Neural progenitor cell (in vitro differentiated cells): ENCODE measurements at places on chromosomes 12 and 14. TPM values are rescaled to one million over a fixed set of nuclear protein-coding genes. Genes with fewer than 3 reads are reported as not detected.

DNA sequence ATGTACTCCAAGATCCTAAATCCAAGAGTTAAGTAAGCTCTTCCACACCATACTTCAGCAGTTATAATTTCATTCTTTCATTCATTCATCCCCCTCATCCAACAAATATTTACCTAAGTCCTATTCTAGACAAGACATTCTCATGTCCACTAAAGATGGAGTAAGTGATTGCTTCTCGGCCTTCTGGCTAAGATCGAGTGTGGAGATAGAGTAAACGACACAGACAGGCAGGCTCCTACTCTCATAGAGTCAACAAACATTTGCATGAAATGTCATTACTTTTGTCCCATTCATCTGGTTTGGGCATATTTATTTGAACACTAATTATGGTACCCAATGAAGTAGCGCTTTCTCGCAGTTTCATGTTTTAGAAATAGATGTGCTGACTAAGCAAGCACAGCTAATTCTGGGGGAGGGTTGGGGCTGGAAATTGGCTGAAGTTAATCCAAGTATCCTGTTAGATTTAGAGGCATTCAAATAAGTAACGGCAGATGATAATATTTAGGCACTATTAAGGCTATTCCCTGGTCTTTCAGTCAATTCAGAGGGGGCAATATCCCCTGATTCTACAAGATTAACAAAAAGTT is 176.5 kb downstream of the CEP128 start:
- DNase-seq, result no peak

DNA sequence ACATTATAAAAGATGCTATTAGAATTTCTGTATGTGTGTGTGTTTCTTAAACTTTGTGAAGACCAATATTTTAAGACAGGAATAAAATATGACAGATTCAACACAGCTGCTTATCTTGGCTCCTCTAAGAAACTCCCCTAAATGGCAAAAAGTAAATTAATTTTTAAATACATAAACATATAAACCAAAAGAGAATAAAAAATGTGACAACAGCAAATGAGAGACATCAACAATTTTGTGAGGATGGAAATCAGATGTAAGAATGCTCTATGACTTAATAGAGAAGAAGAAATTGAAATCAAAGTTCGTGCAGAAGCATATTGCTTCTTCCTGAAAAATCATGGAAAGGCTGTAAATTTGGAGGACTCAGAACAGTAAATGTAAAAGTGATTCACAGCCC is 1083.8 kb downstream of the FLRT2 start:
- no peak for DNase-seq

Gene DHRS4L2
- total RNA-seq, result 3.6 and 7.4 TPM in 2 replicates

- no peak for DNase-seq
These were observed 73.2 kb downstream of the TTC6 start for GRCh38 chr14:37668646-37669045.

- DNase-seq, result no peak
These were observed 10.8 kb upstream of the MDM1 start for GRCh38 chr12:68342966-68343365.

DNA sequence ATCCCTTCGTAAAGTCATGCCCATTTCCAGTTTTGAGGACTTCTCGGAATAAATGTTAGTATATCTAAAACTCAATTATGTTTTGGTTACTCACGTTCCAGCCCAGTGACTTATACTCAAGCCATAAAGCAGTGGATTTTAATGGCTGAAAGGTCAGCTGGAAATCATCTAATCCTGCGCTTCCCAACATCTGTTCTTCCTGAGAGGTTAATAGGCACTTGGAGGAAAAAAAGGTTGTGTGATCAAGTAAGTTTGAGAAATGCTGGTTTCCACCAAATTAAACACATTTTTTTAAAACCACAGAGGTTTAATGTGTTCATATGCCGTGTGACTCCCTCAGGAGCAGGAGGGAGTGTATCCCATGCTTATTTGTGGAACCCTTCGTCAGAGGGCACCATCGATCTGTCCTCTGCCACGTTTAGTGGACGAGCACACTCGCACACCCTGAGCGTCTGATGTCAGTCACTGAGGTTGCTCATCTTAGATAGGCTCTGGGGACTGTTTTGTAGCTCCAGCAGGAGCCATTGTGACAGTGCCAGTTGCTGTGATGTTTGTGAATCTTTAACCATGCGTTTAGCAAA is 41.4 kb downstream of the FBXL14 start:
- DNase-seq, result no peak

DNA sequence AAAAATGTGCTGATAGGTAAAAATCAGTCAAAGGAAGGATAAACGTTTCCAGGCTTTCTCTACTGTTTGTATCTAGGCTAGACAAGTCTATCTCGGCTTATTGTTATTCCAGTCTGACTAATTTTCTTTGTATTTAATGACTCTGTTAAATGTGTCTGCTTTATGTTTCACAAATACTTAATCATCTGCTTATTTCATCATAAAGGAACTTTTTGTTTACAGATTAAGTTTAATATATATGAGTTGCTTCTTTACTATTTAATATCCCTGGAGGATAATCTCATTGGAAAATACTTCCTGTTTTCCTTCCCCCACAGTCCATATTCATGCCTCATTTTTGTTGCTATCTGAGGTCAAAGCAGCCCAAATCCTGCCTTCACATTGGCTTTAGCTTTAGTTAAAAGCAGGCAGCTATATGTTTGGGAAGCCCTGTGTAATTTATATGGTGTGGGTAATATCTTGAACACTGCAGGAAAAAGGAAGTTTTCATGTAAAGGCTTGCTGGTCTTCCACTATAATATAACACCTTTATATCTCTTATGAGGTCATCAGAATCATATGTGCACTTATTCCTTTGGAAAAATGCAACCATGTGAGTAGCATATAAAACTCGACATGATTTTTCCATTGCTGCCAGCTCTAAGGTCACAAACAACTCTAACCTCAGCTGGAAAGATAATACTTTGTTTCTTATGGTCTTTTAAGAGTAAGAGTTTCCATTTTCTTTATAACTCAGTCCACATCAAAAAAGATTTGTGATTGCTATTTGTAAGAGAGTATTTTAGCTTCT is 76.8 kb downstream of the ALX1 start:
- no peak for DNase-seq

- no peak for DNase-seq
These were observed 15.5 kb upstream of the COL2A1 start for GRCh38 chr12:48019639-48020265.

DNA sequence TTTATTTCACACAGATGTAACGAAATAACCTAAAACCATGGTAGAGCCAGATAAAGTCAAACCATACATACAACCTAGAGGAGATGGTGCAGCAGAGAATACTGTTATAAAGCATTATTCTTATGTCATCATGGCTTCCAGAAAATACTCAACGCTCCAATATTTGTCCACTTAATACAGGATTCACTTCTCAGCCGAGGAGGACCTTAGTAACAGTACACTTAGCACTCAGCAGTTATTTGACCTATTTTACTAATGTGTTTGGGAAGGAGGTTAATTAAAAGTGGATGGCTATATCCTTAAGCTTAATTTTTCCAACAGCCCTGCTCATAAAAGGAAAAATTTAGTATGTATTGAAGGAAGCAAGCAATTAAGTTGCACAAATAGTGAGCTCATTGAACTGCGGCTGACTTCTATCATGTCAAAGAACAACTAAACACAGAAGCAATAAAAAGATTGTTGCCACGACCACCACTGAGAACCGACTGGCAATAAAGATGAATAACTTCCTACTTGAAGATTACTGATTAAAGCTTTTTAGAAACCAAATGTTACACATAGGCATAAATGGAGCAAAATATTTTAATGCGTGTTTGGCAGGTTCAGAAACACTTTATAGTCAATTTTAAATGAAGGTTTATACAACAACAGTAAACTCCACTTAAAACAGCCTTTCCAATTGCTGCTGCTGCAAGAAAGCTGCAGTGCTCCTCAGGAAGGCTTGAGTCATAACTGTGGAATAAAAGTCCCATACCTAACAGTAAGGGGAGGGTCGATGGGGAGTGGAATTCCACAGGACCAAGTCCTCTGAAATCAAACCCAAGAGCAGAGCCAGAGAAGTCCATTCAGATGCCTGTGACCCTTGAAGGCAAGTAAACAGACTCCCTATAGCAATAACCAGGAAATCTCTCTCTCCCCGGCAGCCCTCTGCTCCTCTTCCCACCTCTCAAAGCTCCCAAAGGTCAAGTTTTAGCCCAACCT is 218.9 kb upstream of the CDKN3 start:
- DNase-seq, result no peak

GRCh38 chr14:22524784-22525161 is 64.3 kb downstream of the DAD1 start:
- DNase-seq, result no peak

DNA sequence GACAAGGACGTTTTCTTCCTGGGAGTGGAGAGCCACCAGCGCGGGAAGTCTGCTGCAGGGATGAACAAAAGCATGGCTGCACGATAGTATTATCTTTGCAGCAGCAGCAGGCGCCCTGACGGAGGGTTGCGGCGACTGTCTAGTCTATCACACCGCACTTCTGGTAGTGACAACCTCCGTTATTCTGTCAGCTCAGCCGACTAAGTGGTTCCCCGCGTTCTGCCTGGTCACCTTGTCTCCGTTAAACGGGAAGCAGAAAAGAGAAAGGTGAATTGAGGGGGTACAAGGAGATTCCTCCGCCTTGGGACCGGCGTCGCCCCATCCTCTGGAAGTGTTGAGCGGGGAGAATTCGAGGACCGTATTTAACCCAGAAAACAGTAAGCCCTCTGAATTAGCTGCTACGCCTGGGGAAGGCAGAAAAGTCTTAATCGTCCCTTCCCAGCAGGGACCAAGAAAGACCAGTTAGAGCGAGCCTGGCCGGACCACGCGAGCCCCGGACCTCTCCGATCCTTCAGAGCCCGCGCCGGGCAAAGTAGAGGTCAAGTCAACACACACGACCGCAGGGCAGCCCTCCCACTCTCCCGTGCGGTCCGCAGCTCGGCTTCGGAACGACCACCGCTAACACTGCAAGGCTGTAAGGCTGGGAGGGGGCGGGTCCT is 536 bp upstream of the DAAM1 start:
- peak; percentile 77 for DNase-seq

DNA sequence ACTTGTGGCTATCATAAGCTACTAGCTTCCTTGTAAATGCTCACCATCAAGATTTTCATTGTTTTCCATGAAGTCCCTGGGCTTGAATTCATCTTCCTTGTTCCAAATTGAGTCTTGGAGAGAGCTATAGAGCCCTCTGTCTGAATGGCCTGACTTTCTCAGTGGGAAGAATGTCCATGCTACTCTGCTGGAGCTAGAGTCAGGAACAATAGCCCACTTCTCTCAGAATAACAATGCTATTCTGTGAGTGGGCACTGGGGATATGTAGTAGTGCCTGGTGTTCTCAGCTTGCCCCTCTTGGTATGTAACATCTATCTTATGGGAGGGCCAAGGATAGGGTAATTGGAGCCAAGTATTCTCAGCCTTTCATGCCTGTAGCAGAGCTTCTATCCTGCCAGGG is 127.6 kb upstream of the TRHDE start:
- DNase-seq, result no peak

DNA sequence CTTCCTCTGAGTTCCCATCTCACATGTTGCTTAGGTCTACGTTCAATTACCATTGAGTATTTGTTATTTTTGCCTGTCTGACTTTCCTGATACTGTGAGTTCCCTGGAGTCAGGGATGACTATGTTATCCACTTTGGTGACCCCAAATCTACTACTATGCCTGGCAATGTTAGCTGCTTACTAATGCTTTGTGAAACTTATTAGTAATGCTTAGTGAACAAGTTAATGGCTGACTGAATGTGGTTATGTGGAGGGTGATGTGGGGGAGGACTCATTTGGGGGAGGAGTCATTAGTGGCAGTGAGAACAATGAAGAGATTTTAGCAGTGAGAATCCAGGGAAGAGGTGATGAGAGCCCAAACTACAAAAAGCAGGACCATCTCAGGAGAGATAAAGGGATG is 121.6 kb downstream of the KTN1 start:
- no peak for DNase-seq

DNA sequence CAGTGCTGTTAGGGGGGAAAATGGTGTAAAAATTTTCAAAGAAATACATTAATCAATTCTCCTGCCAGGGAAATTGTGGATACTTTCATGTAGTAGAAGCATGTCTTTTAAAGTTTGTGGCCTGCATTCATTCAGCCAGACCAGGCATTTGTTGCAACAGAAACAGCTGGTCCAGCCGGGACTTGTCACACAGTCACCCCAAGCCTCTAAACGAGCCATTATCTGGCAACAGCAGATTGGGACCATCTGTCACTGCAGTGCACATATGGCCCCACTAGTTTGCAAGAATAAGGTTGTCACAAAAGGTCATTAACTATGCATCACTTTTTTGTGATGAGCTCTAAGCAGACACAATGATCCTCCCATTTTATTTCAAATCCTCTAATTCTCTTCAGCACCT is 193.9 kb downstream of the PHLDA1 start:
- peak; percentile 11 for DNase-seq

DNA sequence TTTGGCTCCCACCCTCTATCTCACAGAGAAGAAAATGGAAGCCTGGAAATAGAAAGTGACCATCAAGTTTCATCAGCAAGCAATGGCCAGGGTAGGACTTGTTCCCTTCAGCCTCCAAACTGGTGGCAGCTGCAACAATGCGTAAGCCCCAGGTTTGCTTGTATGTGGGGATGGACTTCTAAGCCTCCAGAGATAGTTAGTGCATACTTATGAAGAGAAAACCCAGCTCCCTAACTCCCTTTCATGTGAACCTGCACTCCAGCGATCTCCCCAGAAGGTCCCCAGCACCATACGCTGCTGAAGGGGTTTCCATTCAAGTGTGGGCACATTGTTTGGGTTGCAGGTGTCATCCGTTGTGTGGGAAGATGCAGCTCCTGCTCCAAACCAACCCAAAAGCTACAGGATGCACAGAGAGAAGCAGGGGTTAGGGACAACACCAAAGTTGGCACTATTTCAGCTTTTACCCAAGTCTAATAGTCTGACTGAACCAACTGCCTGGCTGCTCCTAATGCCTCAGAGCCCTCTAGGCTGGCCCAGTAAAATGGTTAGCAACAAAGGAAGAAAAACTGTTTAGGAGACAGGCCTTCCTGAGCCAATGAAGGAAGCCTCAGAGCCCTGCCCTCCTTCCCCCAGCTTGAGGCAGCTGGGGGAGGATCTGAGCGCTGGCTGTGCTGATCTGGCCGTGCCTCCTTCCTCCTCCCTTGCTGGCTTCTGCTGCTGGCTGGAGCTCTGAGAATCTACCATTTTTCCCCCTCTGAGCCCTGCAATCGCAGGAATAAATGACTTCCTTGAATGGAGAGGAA is 12.3 kb downstream of the ZFP36L1 start:
- DNase-seq, result peak; percentile 51

Gene GTF2A1
- 40.5 and 63.1 TPM in 2 replicates for total RNA-seq

- DNase-seq, result peak; percentile 6
These were observed 468.4 kb upstream of the STXBP6 start for GRCh38 chr14:25518364-25518763.

Gene TPCN1
- 12.2 and 19.1 TPM in 2 replicates for total RNA-seq
